ENCODE measurements at places on chromosomes 7 and 10.

DNA sequence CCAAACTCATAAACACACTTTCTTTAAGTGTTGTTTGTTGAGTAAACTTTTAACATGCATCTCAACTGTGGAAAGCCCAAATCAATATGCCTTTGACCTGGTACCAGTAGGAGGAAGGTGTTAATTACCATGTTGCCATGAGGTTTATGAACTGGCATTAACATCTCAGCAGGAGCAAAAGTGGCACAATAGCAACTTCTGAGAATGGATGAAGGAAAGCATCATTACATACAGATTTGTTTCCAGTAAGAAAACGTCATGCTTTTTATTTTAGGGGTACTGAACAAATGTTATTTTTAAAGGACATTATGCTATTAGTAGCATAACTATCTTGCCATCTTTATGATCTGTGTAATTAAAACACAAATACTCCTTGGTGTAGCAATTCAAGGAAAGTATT is 51.1 kb downstream of the ARMC3 start:
- DNase-seq, result no peak

DNA sequence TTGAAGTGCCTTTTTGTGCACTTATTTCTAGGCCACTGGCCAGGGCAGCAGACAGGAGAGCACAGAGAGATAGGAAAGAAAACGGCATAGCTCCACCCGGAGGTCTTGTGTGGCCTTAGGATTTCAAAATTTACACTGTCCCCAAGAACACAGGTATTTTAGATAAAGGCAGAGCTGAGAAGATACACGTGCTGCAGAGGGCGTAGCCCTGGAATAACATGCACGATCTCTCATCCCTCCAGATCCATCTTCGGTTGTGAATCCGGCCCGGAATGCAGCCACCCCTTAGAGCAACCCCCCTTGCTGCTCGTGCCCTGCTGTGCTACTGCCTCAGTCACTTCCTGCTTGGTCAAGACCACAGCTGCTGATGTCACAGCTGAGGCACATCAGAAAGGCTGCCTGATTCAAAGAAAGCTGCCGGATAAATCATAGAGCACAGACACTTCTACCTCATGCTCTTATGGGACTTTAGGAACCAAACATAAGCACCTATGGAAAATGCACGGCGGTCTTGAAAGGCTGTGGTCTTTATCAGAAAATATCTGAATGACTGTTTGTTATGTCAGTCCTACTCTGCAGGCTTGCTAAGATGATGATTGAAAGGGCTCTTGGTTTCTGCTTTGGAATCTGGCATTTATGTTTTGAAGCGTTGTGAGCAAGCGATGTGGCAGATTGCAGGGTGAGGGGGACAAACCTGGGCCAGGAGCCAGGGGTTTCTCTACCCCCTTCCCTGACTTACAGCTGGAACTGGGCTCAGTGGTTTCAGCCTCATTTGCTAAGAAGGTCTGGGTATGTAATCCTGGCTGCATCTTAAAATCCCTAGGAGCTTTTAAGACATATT is 152.0 kb downstream of the SVIL start:
- DNase-seq, result peak; percentile 61

DNA sequence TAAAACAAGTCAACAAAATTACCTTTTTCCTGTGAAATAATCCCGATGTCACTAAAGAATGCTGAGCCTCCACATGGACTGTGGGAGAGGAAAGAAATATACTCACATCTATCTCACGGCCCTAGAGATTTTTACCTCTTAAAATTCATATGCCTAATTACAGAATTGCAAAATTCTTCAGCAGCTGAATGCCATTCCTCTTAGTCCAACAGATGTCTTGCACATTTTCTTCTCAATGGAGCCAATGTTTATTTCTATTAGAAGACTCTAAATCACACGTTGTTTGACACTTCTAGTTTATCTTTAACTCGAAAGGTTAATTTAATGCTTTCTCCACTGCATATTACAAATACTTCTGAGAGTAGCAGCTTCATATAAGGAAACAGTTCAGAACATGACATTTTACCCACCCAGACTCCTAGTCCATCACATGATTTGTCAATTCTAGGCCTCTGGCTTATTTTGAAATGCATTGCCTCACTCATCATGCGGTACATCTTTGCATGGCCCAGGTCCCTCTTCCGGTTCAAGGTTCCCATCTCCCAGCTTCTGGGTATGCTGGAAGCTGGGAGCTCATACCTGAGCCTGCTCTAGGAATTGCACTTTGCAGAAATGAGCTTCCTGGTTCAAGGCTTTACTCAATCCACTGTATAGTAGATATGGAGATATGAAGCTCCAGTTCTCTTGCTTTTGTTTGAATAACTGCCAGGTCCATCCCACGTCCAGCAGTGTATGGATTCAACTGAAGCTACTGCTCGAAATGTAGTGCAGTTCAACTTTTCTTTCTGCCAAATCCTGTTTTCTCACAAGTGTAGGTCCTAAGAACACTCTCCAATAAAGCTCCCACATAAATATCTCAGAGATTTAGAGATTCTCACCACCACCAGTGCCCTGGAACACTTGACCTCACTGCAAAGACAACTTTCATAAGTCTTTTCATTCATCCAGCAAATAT is 306.2 kb downstream of the GPR37 start:
- DNase-seq, result no peak

- peak; percentile 63 for DNase-seq
Measured at GRCh38 chr7:123823898-123824753, 20.8 kb upstream of the HYAL4 start.

DNA sequence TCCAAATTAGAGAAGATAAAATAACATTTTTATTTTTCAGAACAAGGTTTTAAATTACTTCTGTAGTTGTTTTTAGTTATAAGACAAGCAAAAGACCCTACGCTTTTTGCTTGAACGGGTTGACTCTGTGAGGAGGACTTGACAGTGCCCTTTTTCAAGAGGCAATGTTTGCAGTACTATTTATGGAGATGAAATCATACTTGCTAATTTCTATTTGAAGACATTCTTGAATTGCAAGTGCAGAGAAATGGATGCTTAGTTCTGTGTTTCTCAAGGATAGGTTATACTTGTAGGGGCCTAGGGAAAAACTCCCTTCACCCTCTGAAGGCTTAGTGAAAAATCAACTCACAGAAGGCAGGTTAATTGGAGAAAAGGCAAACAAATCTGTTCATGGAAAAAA is 1229.5 kb downstream of the REEP3 start:
- no peak for DNase-seq

- DNase-seq, result peak; percentile 60
Measured at GRCh38 chr7:37065779-37066271, 341.5 kb upstream of the AOAH start.

- DNase-seq, result no peak
Measured at GRCh38 chr10:69718951-69719350, 82.8 kb upstream of the COL13A1 start.

DNA sequence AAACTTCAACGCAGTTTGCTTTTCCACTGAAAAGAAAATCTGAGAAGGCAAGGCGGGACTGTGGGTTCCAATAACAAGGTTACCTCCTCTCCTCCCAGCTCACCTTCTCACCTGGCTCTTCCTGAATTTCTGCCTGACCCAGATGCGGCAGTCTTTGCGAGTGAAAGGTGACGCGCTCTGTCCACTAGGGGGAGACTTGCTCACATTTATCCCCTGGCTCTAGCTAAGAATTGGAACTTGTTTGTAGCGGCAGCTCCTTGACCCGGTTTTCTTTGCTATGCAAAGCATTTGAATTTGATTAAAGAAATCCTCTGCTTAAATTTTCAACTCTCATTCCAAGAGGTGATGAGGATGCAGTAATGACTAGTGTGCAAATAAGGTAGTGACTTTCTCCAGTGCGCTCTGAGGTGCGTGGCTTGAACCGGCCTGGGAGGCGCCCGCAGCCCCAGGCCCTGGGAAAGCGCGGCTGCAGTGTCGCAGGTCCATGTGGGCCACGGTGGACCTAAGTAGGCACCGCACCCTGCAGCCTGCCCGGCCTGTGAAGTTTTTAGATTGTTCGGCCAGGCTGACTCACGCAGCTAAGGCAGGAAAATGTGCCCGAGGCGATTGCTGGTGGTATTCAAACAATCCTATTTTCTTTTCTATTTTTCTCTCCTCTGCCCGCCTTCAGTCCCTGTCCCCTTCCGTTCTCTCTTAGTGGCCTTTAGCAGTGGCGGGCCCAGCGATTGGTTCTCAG is 336.9 kb upstream of the NPSR1 start:
- DNase-seq, result peak; percentile 59

GRCh38 chr10:101840102-101840684 is 3.4 kb downstream of the KCNIP2 start:
- DNase-seq, result peak; percentile 44

GRCh38 chr7:153297141-153297540 is 537.6 kb downstream of the ACTR3B start:
- DNase-seq, result no peak

- no peak for DNase-seq
Measured at GRCh38 chr10:130364631-130365411, 228.6 kb downstream of the GLRX3 start.

- DNase-seq, result no peak
Measured at GRCh38 chr7:2938514-2939192, 94.5 kb upstream of the GNA12 start.

DNA sequence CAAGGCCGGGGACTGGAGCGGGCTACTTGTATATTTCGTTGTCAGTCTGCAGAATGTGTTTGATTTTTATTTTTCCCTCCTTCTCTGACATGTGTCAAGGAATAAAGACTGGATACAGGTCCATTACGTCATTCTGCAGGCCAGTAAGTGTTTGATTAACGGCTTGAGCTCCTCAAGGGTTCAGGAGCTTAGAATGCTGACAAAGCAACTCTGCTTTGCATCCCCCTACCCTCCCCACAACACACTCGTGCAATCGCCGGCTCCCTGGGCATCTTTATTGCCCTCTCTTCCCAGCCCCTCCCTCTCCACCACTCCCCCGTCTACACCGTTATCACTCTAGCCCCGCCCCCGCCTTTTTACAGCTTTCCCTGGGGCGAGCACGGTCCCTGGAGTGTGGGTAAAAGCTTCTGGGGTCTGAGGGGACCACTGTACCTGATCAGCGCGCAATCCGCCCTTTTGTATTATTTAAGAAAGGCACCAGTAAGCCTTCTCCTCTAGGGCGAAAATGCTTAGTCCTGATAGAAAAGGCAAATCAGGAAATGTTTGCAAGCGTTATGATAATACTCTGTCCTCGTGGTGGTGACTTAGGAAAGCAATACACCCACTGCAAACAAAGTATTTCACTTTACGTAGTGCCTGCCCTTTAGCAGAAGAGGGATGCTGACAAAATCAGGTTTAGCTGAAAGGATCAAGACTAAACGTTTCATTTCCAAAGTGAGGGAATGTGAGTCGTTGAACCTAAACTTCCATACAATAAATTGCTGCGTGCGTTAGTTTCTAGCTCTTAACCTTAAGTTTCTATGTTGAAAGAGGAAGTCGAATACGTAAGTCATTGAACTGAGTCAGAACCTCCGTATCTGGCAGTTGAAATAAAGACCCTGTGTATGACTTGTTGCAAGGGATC is 1.4 kb upstream of the CREB5 start:
- peak; percentile 28 for DNase-seq

GRCh38 chr7:157497367-157497743 is 160.6 kb downstream of the DNAJB6 start:
- peak; percentile 19 for DNase-seq

DNA sequence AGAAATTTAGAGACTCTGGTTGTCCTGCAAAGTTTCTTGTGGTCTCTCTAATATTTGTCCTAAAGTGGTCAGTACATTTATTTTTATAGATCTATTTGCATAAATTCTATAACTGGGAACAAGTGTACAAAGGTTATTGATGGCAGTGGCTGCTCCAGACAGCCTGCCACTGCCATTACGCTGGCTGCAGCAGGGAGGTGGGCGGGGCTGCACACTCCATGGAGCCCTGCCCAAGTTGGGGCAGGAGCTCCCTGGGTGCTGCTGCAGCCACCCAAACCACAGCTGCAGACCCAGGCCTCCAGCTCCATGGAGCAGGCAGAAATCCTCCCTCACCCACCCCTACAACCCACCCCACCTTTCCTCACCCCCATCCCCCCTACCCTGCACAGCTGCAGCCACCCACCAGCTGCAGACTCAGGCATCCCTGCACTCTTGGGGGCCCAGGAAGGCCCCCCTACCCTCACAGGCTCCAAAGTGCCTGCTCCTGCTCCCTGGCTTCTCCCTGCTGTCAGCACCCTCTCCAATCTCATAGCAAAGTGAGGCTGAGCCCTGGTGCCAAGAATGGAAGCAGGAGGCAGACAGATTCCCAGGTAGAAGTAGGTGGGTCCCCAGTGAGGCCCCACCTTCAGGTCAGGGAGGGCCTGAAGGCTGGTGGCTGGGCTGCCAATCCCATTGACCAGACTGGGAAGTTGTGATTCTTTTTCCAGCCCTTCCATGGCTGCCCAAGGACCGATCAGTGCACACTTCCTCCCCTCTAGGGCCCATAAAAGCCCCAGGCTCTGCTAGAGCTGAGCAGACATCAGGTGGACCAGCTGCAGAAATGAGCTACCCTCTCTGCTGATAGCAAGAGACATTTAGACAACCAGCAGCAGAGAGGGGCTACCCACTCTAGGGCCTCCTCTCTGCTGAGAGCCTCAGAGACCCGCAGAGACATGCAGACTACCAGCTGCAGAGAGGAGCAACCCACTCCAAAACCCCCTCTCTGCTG is 4.8 kb upstream of the CYP3A43 start:
- no peak for DNase-seq

DNA sequence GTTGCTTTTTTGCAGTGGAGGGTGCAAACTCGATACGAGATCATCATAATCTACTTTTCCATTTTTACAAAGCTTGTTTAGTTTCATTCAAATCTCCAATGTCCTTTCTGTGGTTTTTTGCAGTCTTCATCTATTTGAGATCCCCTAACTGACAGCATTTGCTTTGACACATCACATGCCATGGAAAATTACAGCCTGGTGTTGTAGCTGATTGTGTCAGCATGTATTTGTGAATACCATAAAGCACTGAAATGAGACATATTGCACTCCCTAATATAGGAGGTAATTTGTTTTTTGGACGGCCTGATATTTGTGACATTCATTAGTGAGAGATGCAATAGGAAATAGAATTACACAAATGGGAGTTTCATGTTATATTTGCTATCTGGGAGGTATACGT is 620.8 kb downstream of the KCNMA1 start:
- no peak for DNase-seq

DNA sequence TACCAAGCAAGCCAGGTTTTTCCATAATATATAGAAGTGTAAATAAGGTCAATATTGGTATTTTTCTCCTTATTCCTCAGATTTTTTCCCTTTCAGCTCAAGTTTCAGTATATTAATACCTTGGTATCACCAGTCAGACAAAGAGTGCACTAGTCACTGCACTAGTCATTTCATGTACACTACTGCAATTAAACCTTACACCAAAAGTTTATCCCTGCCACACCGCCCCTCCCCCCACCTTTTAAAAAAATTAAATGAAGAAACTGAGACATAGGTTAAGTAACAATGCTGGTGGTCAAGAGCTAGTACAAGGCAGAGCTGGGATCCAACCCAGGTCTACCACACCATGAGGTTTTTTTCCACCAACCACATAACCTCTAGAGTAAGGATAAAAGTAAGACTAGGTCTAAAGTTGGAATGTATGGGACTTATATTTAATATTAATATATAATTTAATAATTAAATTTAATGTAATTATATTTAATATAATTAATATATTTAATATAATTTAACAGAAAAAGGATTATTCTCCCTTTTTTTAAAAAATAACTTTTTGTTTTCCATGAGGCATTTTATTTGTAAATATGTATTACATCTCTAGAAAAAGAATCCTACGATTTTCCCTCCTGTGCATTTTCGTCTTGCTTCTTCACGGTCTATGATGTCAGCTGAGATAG is 68.5 kb downstream of the NT5C2 start:
- DNase-seq, result no peak

GRCh38 chr7:88062238-88062637 is 128.2 kb downstream of the ADAM22 start:
- DNase-seq, result no peak
